ENCODE measurements at places on chromosomes 13 and 19.

- DNase-seq, result no peak
Observed at GRCh38 chr13:69761581-69761980, 346.0 kb upstream of the ATXN8OS start.

DNA sequence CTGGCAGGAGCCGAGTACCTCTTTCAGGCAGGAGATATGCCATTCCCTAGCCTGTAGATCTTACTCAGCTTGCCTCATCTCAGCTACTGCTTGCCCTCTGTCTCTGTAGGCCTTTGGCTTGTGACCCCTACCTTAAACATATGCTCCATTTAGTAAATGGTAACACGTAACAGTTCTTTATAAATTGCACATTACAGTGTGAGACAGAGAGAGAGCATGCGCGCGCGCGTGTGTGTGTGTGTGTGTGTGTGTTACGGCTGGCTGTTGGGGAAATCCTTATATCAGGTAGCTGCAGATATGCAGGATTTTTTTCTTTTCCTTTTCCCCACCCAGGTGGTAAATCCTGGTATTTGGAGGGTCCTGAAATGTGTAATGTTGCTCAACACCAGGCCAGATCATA is 4.2 kb downstream of the SPINT2 start:
- DNase-seq, result no peak

DNA sequence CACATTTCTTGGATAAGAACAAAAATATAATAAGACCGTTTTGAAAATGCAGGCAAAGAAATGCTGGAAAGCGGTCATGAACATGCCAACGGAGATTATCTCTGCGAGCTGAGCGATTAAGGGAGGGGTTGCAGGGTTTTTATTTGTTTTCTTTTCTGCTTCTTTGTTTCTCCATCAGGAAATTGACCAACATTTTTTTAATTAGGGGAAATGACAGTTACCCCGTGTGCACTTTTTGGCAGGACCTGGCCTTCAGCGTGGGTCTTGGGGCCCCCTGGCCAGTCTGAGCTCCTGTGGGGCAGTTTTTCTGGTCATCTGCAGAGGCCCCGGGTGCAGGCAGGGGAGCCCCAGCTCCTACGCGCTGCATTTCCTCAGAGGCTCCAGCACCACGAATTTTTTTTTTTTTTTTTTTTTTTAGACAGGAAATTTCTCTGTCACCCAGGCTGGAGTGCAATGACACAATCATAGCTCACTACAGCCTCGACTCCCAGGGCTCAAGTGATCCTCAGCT is 31.3 kb upstream of the HOMER3 start:
- DNase-seq, result peak; percentile 24

DNA sequence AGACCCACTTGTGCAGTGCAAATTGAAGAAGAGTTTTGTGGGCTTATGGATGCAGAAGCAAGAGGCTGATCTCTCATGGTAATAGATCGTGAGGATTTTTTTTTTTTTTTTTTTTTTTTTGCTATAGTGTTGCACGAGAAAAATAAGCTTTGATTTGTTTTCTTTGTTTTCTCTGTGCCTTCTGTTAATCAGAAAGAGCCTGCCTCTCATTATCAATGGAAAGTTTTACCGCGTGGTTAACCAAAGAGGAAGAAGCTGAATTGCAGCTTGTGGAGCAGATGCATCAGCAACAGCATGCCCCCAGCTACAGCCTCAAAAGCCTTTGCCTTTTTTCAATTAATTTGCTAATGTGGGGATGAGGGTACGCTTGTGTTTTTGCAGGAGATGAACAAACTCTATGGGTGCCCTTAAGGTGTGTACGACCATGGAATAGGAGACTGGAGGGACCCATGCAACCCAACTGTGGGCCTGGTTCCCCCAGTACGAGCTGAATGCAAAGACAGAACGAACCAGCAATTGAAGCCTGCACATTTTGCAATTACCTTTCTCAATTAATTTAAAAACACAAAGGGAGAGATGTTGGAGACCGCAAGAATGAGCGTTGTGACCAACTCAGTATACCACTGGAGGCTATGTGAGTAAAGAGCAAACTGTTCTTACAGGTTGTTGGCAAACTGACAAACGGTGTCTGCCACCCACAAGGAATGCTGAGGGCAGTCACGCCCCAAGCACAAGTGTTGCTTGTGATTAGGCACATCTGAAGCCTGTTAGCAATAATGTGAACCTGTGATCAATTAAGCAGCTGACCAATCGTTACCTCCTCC is 58.6 kb upstream of the SPRY2 start:
- DNase-seq, result peak; percentile 5

- DNase-seq, result peak; percentile 66
Observed at GRCh38 chr13:40762849-40763248, 8.1 kb downstream of the MRPS31 start.

DNA sequence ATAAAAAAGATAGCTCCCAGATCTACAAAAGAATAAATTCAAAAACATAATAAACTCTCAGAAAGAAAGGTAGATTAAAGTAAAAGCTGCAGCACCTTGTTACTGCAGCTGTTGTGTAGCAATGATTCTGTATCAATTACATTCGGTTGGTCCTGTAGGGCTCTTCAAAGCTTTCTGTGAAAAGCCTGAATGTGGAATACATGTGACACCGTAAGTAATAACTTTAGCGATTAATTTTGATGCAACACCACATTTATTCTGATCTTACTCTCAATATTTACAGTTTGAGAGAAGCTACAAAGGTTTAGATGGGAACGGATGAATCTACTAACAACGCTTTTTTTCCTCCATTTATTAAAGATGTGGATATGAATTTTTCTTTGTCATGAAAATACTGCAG is 279.2 kb downstream of the DACH1 start:
- no peak for DNase-seq

DNA sequence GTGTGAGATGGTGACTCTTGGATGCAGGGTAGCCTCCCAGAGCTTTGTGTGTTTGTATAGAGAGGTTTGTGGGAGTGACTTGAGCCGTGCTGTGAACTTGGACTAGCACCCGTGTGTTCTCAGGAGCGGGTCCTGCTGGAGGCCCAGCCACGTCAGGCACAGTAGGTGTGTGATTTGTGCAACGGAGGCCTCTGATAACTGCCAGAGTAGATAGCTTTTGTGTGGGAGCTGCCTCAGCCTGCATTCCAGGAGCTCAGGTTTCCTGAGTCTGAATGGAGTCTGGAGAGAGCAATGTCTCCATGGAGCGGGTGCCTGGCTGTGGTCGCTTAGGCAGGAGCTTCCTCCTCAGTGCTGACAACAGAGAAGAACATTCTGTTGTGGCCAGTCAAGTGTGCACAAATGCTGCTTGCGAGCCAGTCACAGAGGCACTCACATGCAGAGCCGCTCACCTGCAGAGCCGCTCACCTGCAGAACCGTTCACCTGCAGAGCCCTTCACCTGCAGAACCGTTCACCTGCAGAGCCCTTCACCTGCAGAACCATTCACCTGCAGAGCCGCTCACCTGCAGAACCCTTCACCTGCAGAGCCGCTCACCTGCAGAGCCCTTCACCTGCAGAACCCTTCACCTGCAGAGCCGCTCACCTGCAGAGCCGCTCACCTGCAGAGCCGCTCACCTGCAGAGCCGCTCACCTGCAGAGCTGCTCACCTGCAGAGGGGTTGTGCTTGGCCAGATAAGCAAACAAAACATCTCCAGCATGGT is 32.6 kb downstream of the TFDP1 start:
- DNase-seq, result no peak

DNA sequence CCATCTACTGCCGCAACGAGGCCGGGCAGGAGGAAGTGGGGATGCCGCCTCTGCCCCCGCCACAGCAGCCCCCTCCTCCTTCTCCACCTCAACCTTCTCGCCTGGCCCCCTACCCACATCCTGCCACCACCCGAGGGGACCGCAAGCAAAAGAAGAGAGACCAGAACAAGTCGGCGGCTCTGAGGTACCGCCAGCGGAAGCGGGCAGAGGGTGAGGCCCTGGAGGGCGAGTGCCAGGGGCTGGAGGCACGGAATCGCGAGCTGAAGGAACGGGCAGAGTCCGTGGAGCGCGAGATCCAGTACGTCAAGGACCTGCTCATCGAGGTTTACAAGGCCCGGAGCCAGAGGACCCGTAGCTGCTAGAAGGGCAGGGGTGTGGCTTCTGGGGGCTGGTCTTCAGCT is 3.4 kb upstream of the NUP62 start:
- DNase-seq, result no peak

DNA sequence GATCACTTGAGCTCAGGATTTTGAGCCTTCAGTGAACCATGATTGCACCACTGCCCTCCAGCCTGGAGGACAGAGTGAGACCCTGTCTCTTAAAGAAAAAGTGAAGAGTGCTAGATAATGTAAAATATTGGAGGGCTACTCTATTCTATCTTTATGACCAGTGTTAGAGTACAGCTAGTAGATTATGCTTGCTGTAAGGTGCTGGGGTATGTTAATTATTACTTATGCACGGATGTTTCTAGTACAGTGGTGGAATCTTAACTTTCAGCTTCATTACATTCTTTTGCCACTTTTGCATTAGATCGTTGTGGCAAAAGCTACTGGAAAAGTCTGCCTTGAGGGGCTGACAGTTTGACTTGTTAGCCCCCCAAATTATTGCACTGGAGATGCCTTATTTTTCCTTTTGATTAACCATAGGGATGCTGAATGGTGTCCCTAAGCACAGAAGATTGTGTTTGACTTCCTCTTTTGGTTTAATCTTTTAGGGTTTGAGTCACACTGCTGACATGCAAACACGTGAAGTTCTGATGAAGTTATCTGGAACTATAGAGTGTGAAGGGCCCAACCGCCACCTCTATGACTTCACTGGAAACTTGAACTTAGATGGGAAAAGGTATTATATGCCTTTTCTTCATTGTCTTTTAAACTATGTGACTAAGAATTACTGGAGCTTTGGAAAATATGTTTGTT is 169.8 kb downstream of the ATP8A2 start:
- DNase-seq, result no peak

All from AG10803 (cell line).